GM04503 (cell line): ENCODE measurements at places on chromosomes 5 and 9.
A peak's percentile ranks its signal among the peaks of the same experiment; 100 is the strongest.

DNA sequence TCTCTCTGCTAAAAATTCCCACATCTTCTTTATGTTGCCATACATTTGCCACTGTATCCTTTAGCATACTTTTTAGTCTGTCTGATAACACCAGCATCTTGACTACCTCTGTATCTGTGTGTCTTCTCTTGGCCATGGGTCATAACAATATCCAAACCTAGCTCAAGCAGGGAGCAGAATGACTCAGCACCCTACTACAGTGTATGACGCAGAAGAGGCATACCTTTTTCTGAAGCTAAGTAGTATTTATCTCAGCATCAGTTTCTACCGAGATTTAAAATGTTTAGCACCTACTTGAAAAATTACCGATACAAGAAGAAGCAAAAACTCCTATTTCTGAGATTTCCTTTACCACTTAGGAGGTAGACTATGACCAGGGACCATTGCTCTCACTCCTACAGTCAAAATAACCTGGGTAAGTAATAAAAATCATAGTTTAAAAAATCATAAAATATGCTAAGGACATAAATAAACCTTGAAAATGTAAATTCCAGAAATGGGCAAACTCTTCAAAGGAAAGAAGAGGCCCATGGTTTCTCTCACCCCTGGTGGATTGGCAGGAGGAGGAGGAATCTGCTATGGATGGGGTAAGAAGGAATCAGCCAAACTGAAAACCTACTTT is 286.5 kb downstream of the MAST4 start:
- DNase-seq: no peak

- DNase-seq: no peak
Measured at GRCh38 chr9:136268735-136269134, 23.1 kb upstream of the QSOX2 start.

DNA sequence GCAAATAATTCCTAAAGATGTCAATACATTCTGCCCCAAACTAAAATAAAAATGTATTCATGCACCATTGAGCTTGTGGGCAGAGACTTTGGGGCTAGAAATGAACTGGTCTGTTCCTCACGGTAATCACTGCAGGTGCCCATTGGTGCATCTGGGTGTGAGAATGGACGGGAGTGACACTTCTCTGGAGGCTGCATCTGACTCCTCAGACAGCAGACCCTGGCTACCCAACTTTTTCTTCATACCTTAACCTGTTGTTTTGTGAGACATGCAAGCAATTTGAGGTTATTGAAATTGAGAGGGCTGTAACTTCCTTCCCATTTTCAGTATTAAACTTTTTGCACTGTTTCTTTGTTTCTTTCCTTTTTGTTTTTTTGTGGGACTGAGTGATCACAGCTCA is 333.4 kb downstream of the ICE1 start:
- no peak for DNase-seq

- no peak for DNase-seq
Measured at GRCh38 chr5:8333977-8334376, 465.0 kb downstream of the MTRR start.

DNA sequence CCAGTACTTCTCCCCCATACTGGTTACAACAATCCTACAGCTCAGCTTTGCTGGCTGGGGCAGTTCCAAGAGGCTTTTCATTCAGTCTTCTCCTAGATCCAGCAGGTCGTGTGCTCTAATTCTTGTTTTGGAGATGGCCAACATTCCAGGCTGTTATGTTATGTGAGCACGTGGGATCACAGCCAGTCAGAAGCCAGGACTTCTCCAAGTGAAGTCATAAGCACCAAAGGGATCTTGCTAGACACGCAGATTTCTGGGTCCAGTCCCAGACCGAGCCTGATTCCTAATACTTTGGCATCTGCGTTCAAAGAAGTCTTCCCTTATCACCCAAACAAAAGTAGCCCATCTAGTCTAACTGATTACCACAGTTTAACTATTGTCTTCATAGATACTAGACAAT is 1.4 kb upstream of the LARP1 start:
- DNase-seq: peak; percentile 96

GRCh38 chr5:172043865-172044264 is 37.4 kb upstream of the FBXW11 start:
- DNase-seq: no peak

GRCh38 chr9:133939171-133939785 is 52.8 kb downstream of the VAV2 start:
- DNase-seq: no peak

DNA sequence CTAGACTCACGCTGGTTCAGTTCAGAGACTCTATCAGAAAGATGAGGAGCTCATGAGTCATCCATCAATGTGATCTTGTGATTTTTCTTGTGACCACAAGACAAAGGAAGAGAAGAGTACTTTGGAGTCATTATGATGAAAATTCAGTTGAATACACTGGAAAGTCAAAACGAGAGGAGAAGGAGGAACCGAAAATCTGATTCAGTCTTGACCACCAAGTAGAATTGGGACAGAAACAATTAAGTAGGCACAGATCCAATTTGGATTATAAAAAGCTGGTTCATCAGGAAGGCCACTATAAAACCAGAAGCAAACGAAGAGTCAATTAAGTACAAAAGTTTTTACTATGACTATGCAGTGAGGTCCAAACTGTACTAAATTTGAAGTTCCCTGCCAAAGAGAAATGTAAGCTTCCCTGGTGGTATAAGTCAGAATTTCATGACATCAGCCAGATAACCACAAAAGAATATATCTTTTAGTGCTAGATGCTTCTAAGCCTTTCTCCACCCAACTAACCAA is 90.9 kb downstream of the THBS4 start:
- DNase-seq: peak; percentile 68

DNA sequence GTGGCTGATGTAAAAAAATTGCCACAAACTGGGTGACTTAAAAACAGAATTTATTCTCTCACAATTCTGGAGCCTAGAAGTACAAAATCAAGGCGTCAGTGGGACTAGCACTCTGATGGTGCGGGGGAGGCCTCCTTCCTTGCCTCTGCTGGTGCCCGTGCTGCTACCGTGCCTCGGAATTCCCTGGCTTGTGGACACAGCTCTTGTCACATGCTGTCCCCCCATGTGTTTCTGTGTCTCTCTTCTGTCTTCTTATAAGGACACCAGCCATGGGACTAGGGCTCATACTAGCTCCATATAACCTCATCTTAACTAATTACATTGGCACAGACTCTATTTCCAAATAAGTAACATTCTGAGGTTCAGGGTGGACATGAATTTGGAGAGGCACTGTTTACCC is 242.3 kb upstream of the IRX2 start:
- no peak for DNase-seq

- no peak for DNase-seq
Measured at GRCh38 chr9:136992819-136993369, 672 bp downstream of the PAXX start.

- DNase-seq: no peak
Measured at GRCh38 chr5:170053896-170054295, 51.8 kb upstream of the FOXI1 start.

DNA sequence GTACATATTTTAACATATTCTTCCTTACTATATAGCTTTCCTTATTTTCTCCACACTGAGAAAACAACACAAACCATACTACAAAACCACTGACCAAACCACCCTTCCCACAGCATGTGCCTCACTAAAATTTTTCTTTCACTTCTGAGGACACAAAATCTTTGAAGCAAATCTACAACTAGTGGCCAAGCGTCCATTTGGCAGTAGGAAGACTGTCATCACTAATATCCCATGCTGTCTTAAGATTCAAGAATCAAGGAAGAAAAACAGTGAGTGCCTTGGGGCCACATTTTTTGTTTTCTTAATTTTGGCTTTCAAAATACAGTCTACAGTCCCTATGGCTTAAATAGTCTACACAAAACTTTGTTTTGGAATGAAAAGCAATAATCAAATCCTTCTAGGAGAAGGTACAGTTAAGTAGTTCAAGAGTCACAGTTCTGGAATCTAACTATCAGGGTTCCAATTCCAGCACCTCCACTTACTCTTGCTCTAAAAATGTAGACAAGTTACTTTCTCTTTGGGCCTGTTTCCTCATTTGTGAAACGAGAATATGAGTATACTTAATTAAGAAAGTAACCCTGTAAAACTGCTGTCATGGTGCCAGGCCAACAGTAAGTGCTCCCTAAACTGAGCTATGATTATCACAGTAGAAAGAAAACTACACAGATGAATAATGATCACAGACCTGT is 227.9 kb downstream of the BNC2 start:
- DNase-seq: peak; percentile 21

- DNase-seq: no peak
Measured at GRCh38 chr5:107403228-107403953, 267.3 kb downstream of the EFNA5 start.

DNA sequence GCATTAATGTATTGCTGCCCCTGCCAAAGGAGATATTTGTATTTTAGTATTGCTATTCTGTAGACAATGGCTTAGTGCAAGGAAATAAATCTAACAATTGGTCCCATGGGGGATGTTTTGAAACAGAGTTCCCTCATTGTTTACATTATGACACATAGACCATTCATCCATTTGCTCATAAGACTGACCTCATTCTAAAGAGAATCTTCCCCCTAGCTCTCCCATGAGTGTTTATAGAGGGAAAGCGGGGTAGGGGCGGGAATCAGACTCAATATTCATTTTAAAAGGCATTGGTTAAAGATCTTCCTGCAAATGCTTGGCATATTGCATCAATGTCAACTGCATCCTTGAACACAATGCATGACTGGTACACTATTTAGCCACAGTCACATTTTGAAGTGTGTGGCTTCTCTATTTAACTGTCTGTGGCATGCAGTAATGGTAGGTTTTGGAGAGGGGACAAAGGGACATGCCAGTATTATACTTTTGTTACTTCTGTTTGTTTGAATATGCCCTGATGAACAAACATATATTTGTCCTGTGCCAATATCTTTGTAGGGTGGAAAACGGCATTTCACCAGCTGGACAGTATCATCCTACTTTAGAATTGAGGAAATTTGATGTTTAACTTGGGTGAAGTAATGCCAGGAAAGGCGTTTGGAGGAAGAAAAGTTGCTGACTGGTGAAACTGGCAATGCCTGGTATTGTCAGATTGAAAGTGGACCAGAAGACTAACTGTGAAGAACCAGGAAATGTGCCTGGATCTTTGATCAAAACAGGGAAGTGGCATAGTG is 84.1 kb upstream of the MEGF10 start:
- peak; percentile 37 for DNase-seq

DNA sequence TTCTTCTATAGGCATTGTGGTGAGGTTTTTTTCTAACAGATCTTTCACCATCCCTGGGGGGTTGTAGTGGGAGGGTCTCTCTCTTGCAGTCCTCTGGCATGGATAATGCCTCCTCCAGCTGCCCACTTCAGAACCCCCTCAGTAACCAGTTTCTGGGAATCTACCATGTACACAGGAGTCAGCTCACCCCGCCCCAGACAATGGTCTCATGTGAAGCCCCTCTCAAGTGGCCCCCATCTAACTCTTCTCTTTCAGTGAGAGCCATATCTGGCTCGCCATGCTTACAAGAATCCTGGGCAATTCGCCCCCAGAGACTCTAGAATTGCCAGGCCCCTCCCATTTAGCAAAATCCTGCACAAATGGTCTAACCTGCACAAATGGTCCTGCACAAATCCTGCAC is 144.4 kb upstream of the FSTL4 start:
- no peak for DNase-seq

DNA sequence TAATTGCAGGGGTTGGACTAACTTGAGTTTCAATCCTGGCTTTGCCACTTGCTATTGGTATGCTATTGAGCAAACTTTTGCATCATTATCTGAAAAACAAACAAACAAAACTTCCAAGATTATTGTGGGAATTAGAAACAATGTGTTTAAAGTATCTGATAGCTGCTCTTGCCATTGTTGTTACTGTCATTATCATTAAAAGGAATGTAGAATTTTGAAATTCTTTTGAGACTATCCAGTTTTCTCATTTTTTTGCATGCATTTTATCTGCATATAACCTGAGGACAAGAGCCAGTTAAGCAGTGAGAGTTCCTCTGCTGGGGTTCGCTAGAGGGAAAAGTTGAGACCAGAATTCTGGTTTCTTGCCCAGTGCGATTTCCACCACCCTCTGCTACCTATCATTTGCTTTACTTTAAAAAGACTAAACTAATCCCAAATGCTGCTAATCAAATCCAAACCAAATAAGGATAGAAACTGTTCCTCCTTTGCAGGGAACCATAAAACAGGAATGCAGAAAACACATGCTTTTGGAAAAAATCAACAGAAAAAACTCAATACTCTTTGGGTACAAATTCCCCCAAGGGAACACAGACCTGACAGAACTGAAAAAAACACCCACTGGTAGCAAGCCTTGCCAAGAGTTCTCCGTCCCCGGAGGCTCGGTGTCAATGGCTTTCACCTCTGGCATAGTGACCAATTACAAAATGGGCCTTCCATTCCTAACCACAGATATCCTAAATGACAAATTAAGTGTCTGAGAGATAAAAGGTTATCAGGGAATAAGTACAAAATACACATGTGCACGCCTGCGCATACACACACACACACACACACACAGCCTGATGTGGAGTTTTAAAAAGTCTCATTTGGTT is 373.7 kb downstream of the ARL15 start:
- DNase-seq: peak; percentile 72

DNA sequence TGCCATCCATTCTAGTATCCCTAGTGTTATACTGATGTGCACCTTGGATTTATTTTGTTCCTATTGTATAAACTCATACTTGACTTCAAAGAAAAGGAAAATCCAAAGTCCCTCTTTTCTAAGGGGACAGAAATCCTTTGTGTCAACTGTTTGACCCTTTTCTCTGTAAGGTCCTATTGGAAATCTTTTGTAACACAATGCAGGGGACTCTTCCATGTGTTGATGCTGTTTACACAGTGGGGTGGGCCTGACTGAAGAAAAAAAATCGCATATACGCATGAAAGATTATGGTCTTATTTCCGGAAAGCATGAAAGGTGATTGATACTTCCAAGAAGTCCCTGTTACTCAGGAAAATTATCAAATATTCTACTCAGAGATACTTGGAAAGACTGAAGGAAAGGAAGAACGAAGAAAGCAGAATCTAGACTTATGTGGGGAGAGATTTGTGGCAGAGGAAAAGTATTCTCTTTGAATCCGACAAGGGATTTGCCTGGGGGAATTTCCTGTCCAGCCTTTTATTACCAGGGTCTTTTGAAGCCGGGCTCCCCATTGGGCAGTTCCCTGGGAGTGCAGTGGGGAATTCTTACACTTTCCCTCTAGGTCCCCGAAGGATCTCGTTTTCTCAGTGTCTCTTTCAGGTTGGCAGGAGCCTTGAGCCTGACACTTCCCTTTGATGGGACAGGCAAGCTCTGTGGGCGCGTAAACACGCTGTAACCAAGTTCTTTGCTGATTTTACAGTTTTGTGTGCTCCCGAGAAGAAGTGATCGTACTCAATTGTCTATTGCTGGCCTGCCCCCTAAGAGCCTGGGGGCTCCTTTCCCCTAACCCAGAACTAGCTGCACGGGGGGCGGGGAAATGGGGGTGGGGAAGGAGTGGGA is 779 bp upstream of the VCAN start:
- no peak for DNase-seq

DNA sequence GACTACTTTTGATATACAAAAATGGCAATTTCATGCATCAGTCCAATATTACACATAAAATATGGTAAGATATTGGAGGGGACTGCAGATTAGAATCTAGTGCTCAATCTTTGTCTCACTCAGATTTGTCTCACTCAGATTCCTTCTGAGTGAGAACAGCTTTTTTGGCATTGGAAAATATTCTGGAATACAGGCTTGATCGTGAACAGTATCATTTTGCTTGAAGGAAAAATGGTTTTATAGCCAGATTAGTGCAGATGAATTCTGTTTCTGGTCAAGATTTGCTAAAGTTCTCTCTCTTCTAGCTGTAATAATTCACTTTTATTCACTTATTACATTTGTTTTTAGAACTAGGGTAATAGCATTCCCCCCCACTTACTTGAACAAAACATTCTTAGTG is 51.2 kb downstream of the MAN2A1 start:
- no peak for DNase-seq
